ENCODE measurements at places on chromosomes 11 and 22. TPM values are rescaled to one million over a fixed set of nuclear protein-coding genes. Genes with fewer than 3 reads are reported as not detected.

Gene TMEM191C
- total RNA-seq: 4.2 TPM

Gene TMEM41B
- 64.5 TPM for total RNA-seq

Gene HEPN1
- total RNA-seq: not detected

Gene ASRGL1
- 6.7 TPM for total RNA-seq

DNA sequence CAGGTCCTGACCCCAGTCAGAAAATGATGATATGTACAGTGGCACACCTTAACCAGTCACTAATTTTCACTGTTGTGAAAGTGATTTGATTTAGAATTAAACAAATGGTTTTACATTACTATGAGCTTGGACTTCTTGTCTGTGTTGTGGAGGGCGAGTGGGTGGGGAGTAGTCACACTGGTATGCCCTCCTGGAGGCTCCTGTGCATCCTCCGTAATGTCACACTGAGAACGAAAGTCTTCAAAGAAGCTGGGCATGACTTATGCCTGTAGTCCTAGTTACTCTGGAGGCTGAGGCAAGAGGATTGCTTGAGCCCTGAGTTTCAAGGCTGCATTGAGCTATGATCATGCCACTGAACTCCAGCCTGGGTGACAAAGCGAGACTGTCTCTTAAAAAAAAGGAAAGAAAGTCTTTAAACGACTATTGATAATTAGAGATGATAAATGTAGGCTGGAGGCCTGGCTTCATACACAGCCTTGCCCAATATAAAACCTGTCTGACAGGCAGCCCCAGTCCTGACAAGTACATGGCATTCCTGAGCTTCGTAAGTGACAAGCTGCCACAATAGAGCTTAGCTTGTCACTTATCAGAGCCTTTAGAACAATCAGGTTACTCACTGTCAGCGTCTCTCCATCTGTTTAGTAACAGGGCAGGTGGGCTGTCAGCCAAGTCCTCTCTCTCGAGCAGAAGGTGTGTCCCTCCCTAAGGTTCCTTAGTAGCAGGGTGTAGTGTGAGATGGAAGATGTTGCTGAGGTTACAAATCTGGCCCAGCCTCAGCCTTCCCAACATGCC, 5.0 kb upstream of the LIMK2 start:
- no peak for DNase-seq

DNA sequence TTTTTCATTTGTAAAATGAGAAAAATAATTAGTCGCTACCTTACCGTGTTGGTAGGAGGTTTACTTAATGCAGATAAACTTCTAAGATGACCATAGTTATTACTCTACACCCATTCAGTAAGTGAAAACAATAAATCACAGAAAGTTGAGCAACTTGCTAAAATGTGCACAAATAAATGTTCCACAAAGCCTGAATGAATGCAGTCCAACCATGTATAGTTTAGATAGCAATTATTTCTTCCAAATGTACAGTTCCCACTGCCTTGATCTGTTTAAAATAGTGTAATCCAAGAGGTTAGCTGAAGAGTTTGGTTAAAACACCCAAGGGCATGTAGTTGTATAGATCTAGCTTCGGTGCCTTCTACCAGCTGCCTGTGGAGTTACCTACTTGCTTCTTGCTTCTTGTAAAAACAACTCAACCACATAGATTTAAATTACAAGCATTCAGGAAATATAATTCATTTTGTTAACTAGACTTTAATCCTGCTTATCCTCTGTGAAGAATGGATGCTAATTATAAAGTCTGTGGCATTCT, 106.3 kb upstream of the CARD18 start:
- DNase-seq: no peak

DNA sequence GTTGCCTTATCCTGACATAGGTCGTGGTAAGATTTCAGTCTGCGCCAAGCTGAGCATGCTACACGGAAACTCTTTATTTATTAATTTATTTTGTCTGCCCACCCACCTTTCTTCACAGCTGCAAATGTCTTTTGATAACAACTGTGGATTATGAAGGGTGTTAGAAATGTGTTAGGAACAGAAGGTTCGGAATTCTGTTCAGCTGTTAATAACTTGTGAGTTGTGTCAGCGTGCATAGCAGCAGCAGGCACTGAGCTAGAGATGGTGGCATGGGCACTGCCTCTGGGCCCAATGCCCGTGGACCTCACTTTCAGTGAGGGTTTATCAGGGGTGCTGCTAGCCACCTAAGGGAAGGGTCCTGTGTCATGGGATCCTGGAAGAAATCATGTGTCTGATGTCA, 162.5 kb upstream of the NTM start:
- DNase-seq: no peak

DNA sequence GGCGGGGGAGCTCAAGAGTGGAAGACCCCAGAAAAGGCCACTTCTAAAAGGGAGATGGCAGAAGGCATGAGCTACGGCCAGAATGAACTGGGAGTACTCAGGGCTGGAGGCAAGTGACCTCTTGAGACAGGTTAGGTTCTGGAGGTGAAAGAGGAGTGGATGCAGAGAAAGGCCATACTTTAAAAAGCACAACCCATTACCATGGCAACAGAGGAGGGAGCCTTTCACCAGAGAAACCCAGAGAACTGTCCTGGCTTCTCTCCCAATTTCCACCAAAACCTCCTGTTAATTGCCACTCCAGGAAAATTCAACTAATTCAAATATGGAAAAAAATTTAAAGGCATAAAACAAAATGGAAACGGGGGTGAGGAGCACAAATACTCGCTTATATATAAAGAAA, 15.8 kb downstream of the A4GALT start:
- DNase-seq: no peak

DNA sequence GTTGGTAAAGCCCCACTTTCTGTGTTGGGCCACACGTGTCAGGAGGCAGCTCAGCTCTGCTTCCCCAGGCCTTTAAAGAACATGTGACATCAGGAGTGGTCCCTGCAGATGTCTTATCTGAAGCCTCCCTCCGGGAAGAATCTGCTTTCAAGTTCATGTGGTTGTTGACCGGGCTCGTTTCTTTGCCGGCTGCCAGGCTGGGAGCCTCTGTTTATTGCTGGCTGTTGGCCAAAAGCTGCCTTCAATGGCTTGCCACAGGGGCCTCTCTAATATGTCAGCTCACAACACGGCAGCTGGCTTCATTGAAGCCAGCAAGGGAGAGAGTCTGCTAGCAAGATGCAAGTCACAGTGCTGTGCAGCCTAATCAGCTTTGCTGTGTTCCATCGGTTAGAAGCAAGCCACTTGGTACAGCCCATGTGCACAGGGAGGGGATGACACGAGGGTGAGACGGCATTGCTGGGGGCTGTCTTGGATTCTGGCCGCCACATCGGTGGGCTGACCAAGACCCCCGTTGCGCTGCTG, 14.6 kb downstream of the MRGPRF start:
- no peak for DNase-seq
